H1 (cell line): ENCODE measurements at places on chromosomes 1 and 21. TPM values are rescaled to one million over a fixed set of nuclear protein-coding genes. Genes with fewer than 3 reads are reported as not detected.

GRCh38 chr1:94743862-94744261 is 76.3 kb upstream of the SLC44A3 start:
- no peak overlapping the region for H3K27ac ChIP-seq
- DNase-seq: no peak
- no peaks in the 10 kb centered on the region for H3K4me1 ChIP-seq
- H3K4me3 ChIP-seq: no peak overlapping the region

- no peaks in the 10 kb centered on the region for H3K36me3 ChIP-seq
- no peaks in the 10 kb centered on the region for H3K4me1 ChIP-seq
- no peak overlapping the region for H3K27ac ChIP-seq
- DNase-seq: no peak
- no peaks in the 10 kb centered on the region for H3K27me3 ChIP-seq
- H3K4me3 ChIP-seq: no peak overlapping the region
These were observed 100.2 kb upstream of the GREM2 start for GRCh38 chr1:240712014-240712731.

- no peak overlapping the region for H3K4me3 ChIP-seq
- no peaks in the 10 kb centered on the region for H3K36me3 ChIP-seq
- H3K4me1 ChIP-seq: no peaks in the 10 kb centered on the region
- no peaks in the 10 kb centered on the region for H3K27me3 ChIP-seq
- no peak overlapping the region for H3K27ac ChIP-seq
These were observed 577.4 kb upstream of the PBX1 start for GRCh38 chr1:163981500-163982030.

DNA sequence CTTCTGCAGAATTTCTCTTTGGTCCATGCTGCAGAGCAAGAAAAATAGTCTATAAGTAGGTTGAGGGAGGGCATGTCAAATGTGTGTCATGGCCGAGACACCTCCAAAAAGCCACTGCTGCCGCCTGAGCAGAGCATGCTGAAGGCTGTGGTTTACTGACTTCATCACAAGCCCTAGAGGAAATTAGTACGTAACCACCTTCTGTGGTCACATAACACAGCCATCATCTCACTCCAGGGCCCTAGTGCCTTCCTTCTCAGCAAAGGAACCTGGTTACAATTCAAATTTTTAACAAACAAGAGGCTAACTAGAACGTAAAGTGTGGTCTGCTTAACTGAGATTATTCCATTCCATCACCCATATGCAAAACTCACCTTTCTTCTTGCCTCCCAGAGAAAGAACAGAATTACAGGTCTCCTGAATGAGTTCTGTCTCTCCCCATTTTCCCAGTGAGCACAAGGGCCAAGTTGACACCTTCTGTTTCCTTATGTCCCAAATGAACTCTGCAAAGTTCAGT is at the start of gene PTPN22:
PTPN22 (minus strand) TSS at position 116 of the 517 bp plus-strand sequence.
- no peak for DNase-seq
- H3K27ac ChIP-seq: no peak within 1 kb of the TSS
- H3K4me1 ChIP-seq: no peaks in the 10 kb centered on the region
- no peaks in the 10 kb centered on the region for H3K27me3 ChIP-seq
- no peak within 1 kb of the TSS for H3K4me3 ChIP-seq

DNA sequence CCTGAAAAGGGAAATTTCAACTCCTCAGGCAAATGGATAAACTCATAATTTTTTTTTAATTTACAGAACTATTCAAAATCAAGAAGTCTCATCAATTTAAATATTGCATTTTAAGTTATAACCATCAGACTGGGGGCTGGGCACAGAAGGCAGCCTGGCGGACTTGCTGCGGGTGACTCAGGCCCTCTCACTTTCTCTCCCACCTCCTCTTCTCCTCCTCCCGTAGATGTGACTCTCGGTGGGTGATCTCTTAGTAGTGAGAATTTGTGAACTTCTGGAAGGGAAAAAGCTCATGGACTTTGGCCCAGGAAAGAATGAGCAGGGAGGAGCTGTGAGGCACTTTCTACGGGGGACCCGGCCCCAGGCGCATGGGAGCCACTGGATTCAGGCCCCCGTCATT is 32.9 kb downstream of the CLIC6 start:
- H3K27ac ChIP-seq: no peak overlapping the region
- no peaks in the 10 kb centered on the region for H3K27me3 ChIP-seq
- H3K4me3 ChIP-seq: no peak overlapping the region
- no peak for DNase-seq
- H3K36me3 ChIP-seq: no peaks in the 10 kb centered on the region
- H3K4me1 ChIP-seq: no peaks in the 10 kb centered on the region

- no peak for DNase-seq
- H3K4me3 ChIP-seq: no peak overlapping the region
- no peak overlapping the region for H3K27ac ChIP-seq
- H3K36me3 ChIP-seq: no peaks in the 10 kb centered on the region
- no peaks in the 10 kb centered on the region for H3K27me3 ChIP-seq
- no peaks in the 10 kb centered on the region for H3K4me1 ChIP-seq
These were observed 12.9 kb downstream of the NEK7 start for GRCh38 chr1:198169672-198170071.

- no peaks in the 10 kb centered on the region for H3K36me3 ChIP-seq
- no peak overlapping the region for H3K4me3 ChIP-seq
- H3K27me3 ChIP-seq: peaks cover 26% of the 10 kb centered on the region
- H3K4me1 ChIP-seq: peaks cover 8% of the 10 kb centered on the region
These were observed 6.9 kb upstream of the PPM1J start for GRCh38 chr1:112721966-112722524.

GRCh38 chr1:35702508-35702907 is 16.2 kb downstream of the C1orf216 start:
- DNase-seq: no peak
- no peak overlapping the region for H3K27ac ChIP-seq
- peaks cover 19% of the 10 kb centered on the region for H3K4me1 ChIP-seq
- no peaks in the 10 kb centered on the region for H3K36me3 ChIP-seq

- no peak overlapping the region for H3K27ac ChIP-seq
- no peaks in the 10 kb centered on the region for H3K27me3 ChIP-seq
- peaks cover 11% of the 10 kb centered on the region for H3K4me1 ChIP-seq
- no peak for DNase-seq
These were observed 8.8 kb upstream of the TTLL10 start for GRCh38 chr1:1164701-1165451.

DNA sequence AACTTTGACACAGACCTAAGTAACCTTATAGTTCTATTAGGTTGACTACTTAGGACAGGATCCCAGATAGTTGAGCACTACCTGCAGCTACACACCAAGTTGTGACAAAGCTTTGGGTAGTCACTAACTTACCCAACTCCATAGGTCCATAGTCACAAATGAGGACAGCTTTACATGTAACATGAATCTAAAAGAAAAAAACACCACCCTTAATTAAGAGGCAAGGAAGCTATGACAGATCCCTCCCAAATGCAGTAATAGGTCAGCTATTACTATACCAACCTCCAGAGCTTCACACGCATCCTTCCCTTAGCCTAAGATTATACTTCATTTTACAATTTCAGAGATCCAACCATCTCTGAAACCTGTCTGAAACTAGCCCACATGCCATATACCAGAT is 12.7 kb upstream of the RAB42 start:
- no peak overlapping the region for H3K27ac ChIP-seq
- H3K27me3 ChIP-seq: peaks cover 4% of the 10 kb centered on the region; the same call in 1 of the 2 replicates
- peaks cover 19% of the 10 kb centered on the region for H3K36me3 ChIP-seq
- no peak overlapping the region for H3K4me3 ChIP-seq

DNA sequence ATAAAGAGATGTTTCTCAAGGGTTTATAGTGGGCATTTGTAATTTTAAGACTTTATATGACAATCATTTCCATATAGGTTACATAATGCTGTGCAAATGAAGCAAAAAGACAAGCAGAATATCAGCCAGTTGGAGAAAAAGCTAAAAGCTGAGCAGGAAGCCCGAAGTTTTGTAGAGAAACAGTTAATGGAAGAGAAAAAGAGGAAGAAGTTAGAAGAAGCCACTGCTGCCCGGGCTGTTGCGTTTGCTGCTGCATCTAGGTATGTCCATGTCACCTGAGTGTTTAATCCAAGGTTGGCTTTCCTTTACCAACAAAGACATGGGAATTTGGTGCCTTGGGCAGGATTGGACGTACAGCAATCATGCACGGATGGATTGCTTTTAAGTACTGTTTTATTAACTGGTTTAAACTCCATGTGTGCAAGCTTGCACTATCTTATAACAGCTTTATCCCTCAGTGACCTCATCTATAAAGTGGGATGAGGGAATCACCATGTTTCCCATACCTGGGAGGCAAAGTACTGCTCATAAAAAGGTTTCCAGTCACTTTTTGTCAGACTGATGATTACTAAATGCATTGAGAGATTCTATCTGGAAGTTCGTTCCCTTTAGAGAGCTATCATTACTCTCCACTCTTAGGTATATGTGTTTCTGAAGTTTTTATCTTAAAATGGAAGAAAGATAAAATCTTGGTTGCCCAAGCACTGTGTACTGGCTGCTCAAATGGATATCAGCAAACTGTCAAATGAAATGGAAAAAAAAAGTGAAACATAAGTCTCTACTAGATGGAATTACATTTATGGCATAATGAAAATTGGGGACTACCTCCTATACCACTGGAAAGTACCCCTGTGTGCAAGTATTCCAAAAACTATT is 55.1 kb downstream of the MACO1 start:
- no peak overlapping the region for H3K27ac ChIP-seq
- no peaks in the 10 kb centered on the region for H3K36me3 ChIP-seq
- no peak overlapping the region for H3K4me3 ChIP-seq
- no peaks in the 10 kb centered on the region for H3K27me3 ChIP-seq
- DNase-seq: no peak
- no peaks in the 10 kb centered on the region; the same call in 1 of the 2 replicates for H3K4me1 ChIP-seq

DNA sequence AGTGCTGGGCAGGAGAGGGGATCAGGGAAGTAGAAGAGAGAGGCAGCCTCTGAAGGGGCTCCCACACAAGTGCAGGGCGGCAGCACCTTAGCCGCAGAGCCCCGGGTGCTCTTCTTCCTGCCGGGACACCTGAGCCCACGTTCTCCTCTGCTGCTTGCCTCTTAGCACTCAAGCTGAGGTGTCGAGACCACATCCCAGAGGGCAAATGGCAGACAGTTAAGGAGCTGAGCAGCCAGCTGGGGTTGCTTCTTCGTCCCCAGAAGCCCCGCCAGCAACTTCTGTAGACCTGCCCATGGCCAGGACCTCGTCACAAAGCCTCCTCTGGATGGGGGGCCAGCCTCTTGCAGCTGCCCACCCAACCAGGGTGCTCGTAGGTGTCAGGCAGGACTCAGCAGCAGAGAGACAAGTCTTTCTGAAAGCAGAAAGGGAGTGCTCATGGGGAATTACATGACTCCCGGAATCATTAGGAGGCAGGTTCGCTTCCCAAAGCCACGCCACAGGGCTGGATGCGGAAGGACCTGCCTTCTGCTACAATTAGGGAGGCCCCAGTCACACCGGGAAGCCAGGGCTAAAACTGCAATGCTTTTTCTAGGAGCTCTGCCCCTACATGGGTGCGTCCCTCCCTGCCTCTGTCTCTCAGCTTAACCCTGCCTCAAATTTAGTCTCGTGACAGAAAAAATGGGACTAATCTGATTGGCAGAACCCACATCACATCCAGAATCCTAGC is 141.4 kb upstream of the RAB4A start:
- H3K4me1 ChIP-seq: no peaks in the 10 kb centered on the region; the same call in 1 of the 2 replicates
- H3K27ac ChIP-seq: no peak overlapping the region
- H3K4me3 ChIP-seq: no peak overlapping the region
- no peaks in the 10 kb centered on the region for H3K36me3 ChIP-seq
- no peaks in the 10 kb centered on the region for H3K27me3 ChIP-seq

Gene CASQ1
- 0.80 and 1.1 TPM in 2 replicates for total RNA-seq

Gene IVL
- total RNA-seq: not detected in 2 replicates

Gene MAGOH
- total RNA-seq: 74.3 and 74.5 TPM in 2 replicates

Gene TAF1A
- 15.9 and 16.7 TPM in 2 replicates for total RNA-seq

Gene DSTYK
- 7.9 and 8.5 TPM in 2 replicates for total RNA-seq

Gene OR2T35
- not detected in 2 replicates for total RNA-seq

Gene NPPB
- 0.91 and 1.2 TPM in 2 replicates for total RNA-seq

Gene TCHHL1
- total RNA-seq: not detected in 2 replicates

Gene WNT9A
- total RNA-seq: 0.78 and 1.1 TPM in 2 replicates

Gene ELK4
- total RNA-seq: 23.3 and 26.3 TPM in 2 replicates

Gene RGS13
- total RNA-seq: not detected in 2 replicates

Gene XKR8
- 13.8 and 14.2 TPM in 2 replicates for total RNA-seq

Gene AHCTF1
- total RNA-seq: 44.5 and 48.3 TPM in 2 replicates

Gene KRTAP11-1
- total RNA-seq: not detected in 2 replicates
